NCI-H1105 (cell line): ENCODE measurements at places on chromosomes 4 and X.
A peak's percentile ranks its signal among the peaks of the same experiment; 100 is the strongest.

DNA sequence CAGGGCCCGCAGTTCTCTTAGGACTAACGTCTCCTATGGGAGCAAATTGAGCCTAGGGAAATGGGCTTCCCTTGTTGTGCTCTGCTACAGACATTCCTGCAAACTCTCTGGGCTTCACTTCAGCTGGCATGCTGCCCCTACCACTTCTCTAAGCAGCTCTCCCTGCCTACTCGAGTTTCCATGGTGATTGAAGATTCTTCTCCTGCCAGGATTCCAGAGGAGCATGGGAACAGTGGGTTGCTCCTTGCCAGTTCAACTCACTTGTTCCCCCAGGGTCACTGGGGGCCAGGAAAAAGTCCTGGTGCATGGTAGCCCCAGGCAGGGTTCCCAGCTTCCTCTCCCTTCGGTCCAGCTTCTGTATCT lies 21.1 kb upstream of the WDR17 start:
- no peak for DNase-seq

- no peak for DNase-seq
Measured at GRCh38 chrX:16977771-16978170, 31.3 kb downstream of the REPS2 start.

- no peak for DNase-seq
Measured at GRCh38 chr4:139799615-139800014, 134.0 kb downstream of the MGST2 start.

DNA sequence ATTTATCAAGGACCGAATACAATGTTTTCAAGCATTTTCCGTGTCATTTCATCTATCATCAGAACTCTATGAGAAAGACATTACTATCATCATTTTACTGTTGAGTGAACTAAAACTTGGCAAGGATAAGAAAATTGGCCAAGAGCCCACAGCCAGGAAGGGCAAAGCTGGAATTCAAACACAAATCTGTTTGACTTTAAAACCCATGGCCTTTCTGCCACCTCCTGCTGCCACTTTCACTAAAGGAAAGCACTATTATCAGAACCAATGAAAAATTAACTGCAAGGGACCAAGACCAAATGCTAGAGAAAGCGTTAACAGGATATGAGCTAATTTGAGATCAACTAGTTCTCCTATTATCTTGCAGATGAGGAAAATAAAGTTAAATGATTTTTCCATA lies 2759.2 kb downstream of the ARAP2 start:
- no peak for DNase-seq

- no peak for DNase-seq
Measured at GRCh38 chr4:76659103-76659490, 224.1 kb downstream of the SHROOM3 start.

DNA sequence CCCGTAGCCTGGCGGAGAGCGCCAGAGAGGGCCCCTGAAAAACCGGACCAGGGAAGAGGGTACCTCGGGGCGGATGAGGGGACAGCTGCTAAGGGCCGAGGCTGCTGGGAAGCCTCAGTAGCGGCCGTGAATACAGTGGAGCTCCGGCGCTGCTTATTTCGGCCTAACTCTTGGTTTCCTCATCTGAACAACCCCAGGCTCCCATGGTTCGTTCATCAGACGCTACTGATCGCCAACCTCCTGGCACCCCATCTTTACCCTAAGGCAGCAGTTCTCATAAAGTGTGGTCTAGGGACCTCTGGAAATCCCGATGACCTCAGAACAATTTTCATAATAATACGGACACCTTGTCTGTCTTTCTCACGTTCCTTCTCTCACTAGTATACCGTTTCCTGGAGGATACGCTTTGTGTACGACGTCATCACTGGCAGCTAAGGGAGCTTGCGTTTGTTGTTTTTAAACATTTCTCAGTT lies 645 bp upstream of the RAB28 start:
- DNase-seq, result no peak

DNA sequence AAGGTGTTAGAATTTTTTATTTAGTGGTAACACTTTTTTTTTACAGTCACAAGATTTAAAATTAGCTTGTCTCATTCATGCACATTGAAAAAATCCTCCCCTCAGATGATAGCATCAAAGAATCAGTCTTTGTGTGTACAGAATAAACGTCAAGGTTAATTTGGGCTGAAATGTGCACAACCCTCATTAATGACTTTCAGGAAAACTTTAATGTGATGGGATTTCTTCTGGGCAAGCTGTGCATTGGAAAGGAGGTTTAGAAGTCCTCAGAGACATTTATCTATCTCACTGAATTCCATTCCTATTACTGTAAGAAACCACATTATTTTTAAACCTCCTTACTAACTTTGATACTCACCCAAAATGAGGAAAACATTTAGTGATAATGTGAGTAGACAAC lies 88.2 kb upstream of the TECRL start:
- no peak for DNase-seq

DNA sequence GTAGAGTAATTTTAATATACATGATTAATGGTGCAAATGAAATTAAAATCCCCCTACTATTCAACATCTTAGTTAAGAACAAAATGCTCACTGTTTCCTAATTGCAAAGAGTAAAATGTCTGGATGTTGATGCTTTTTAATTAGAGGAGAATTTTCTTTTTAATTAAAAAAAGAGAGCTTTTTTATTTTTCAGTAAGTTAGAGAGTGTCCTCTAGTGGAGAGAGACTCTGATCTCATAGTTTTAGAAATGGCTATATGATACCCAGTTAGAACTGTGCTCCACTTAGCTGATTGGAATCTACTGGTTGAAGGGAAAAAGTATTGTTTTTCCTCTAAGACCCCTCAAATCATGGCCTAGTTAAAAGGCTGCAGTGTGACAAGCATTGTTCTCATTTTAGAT lies 312.0 kb upstream of the MAGEB2 start:
- no peak for DNase-seq

- no peak for DNase-seq
Measured at GRCh38 chr4:85221606-85222005, 253.3 kb upstream of the ARHGAP24 start.

DNA sequence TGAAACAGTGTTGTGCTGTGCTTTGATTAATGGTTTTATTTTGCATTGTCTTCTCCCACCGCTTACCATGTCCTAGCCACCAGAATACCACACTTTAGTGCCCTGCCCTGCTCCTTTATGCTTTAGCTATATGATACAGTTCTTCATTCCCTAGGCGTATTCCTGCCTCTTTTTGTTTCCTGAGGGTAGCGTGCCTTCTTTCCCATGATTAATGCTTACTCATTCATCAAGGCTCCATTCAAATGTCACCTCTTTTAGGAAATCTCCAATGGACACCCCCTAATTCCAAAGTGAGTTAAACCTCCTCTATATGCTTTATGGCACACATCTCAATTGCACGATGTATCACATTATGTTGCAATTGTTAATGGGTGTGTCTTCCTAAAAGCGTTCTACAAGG lies 46.3 kb downstream of the SPANXD start:
- DNase-seq, result no peak

GRCh38 chrX:39852491-39852890 lies 245.3 kb downstream of the BCOR start:
- DNase-seq, result no peak

- peak; percentile 3 for DNase-seq
Measured at GRCh38 chr4:156475322-156475721, 496.3 kb downstream of the PDGFC start.

DNA sequence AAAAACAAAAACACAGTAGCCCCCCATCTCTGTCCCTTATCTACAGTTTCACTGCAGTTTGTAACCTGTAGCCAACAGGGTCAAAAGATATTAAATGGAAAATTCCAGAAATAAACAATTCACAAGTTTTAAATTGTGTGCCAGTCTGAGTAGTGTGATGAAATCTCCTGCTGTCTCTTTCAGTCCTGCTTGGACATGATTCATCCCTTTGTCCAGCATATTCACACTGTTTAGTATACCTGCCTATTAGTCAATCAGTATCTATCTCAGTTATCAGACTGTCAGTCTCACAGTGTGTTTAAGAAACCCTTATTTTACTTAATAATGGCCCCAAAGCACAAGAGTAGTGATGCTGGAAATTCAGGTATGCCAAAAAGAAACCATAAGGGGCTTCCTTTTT lies 21.9 kb downstream of the CNOT6L start:
- DNase-seq, result no peak

DNA sequence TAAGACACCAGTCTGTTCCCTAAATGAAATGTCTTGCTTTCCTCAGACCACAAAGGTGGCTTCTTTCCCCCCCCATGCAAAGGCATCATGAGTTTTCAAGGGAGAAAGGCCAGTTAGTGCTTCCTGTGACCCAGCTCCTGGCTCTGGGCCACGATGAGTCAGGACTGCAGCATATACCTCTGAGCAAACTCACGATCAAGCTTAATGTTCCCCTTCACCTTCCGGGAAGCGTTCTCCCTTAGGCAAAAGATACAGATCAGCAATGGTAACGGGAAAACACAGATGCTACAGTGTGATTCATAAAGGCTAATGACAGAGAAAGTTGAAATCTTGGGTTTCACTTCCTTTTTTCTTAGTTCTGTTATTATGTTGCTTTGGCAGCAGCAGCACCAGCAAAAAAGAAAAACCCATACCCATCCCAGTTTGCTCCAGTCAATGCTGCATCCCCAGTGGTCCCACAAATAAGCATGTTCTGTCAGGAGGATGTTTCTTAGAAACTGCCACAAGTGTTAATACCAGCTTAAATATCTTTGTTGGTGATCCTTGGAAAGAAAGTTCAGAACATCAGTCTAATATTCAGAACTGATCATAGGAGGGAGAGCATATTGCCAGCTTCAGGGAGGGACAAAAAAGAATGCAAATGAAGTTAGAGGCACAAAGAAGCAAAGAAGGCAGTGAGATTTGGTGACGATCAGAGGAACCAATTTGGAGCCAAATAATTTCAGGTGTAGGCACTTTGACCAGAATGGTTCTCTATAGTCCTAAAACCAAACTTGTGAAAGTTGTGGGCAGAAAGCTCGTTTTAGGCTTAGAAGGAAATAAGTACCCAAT lies 41.2 kb downstream of the LONRF3 start:
- DNase-seq, result no peak

DNA sequence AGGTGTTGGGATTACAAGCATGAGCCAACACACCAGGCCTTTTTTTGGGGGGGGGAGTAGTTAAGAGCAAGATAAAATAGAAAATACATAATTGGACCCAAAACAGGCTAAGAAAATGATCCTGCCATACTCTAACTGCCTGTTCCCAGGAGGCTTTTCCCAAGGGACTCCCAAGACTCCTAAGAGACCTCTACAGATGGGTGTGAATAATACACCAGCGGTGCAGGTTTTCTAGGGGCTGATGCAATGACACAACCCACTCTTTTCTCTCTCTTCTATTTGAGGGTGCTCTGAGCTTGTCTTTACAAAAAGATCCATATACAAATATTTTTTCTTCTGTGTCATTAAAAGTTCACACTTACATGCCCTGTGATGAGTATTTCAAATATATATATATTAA lies 116.9 kb downstream of the RASL11B start:
- no peak for DNase-seq

DNA sequence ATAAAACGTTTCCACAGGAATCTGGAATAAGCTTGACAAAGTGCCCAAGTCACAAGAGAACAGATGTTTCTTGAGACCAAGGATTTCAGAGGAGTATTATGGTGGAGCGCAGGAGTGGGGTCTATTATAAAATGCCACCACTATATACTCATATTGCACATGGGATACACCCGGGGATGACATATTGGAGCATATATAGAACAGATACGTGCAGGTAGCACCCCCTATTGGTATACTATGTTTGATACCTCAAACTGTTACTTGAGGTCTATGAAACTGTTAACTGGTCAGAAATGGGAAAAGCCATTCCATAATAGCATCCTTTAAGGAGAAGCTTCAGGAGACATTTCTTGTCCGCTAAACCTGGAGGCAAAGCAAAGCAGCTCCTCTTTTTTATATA lies 86.0 kb downstream of the PCYT1B start:
- no peak for DNase-seq

DNA sequence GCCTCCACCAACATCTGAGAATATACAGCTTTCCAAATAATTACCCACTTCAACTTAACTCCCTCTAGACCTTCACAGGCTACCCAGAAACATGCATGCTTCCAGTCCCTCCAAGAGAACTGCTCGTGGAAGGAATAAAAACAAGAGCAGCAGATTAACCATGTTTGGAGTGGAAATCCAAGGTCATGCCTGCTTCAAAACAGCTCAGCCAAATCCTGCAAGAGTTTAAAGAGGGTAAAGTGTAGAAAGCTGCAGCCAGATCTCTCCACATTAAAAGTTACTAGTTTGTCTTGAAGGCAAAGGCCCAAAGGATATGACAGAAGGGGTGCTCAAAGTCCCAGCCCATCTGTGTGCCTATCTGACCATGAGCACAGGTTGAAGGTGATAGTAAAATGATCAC lies 139.3 kb downstream of the RNF150 start:
- no peak for DNase-seq

DNA sequence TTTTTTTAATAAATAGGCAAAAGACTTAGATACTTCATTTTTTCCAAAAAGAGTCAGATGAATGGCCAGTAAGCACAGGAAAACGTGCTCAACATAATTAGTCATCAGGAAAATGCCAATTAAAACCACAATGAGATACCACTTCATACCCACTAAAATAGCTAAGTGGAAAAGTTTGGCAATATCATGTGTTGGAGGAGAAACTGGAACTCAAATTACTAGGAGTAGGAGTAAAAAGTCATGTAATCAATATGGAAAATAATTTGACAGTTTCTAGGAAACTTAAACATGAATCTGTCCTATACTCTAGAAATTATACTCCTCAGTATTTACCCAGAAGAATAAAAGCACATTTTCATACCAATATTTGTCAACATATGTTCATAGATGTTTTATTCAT lies 449.8 kb downstream of the INPP4B start:
- DNase-seq, result no peak

DNA sequence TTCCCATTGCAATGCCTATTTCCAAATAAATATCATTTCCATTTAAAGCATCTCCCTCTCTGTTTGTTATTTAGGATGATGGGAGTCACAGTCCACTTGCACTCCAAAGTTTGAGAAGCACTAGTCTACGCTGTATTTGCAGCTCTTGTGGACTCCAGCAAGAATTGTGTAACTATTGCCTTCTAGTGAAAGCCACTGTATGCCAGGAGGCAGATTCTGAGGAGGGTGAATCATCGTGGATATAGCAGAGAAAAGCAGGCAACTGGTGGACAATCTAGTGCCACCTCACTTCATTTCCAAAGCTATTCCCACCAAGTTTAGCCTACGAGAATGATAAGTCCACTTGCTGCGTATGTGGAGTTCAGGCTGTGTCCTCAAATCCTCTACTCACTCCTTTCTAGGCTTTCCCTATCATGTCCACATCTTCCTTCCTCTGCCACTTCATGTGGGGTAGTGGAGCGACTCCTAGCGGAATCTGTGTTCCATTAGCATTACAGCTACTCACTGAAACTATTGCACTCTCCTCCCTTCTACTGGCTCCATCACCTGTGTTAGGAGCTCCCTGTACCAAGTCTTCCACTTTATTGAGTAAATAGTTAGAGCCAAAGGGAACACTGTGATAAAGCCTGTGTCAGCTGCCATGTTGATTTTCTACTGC lies 501.8 kb upstream of the GALNT7 start:
- no peak for DNase-seq

- no peak for DNase-seq
Measured at GRCh38 chr4:15793506-15794363, 15.6 kb downstream of the CD38 start.

- no peak for DNase-seq
Measured at GRCh38 chr4:102466298-102466697, 34.9 kb upstream of the NFKB1 start.

- DNase-seq, result no peak
Measured at GRCh38 chrX:68998716-68999115, 166.5 kb downstream of the PJA1 start.
